NCI-H1417 treated with DMSO at 0.1 percent for 48 hours (cell line): ENCODE measurements at places on chromosomes 16 and 17.

- no peak for DNase-seq
Measured at GRCh38 chr17:15197229-15197628, 67.9 kb downstream of the PMP22 start.

GRCh38 chr16:83116274-83116892 is 489.6 kb downstream of the CDH13 start:
- no peak for DNase-seq

DNA sequence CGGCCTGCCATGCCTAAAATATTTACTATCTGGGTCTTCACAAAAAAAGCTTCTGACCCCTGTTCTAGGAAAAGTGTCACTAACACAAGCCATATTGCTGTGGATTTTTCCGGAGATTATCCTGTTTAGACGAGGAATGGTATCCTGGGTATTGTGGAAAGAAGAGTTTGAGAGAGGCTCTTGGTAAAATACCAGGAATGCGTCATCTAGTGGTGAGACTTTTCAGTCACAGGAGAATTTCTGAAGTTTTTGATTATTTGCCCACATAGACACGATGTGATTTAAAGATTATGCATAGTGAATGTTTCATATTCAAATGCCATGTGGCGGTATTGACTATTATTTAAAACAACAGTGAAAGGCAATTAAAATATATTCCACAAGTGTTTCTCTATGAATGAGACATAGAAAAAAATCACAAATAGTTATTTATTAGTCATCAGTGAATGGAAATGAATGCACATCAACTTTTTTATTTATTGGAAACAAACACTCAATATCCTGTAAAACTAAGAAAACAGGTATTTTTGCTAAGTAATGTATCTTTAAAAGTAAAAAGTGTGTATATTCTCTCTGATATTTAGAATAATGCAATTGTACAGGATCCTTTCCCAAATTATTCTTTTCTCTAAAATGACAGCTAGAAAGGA is 7.8 kb downstream of the KRT28 start:
- DNase-seq: no peak

DNA sequence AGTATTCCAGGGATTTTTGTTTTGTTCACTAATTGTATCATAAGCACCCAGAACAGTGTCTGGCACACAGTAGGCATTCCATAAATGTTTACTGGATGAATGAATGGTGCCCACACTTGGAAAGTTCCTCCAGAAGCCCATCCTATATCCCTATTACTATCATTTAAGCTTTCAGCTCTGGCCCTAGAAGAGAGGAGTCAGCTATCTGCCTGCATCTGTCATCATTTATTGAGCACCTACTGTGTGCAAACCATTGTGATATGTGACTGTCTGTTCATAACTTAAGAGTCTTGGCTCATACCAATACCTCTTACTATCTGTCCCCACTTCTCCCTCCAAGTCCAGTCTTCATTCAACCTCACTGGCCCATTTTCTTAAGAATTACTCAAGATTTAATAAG is 20.1 kb upstream of the SP6 start:
- DNase-seq: no peak

DNA sequence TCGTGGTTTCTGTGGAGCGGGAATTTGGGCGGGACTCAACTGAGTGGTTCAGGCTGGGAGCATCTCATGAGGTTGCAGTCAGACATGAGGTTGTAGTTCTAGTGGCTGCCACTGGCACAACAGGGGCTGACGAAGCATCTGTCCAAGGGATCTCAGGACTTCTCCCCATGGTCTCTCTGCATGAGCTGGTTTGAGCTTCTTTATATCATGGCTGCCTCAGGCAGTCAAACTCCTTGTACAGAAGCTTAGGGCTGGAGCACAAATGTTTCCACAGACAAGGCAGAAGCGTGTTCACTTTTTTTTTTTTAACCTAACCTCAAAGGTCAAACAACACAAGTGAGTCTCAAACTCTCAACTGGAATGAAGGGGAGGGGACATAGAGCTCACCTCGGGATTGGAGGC is 243.3 kb downstream of the MSI2 start:
- DNase-seq: no peak

GRCh38 chr17:58960068-58960467 is 146.6 kb downstream of the TRIM37 start:
- DNase-seq: no peak

DNA sequence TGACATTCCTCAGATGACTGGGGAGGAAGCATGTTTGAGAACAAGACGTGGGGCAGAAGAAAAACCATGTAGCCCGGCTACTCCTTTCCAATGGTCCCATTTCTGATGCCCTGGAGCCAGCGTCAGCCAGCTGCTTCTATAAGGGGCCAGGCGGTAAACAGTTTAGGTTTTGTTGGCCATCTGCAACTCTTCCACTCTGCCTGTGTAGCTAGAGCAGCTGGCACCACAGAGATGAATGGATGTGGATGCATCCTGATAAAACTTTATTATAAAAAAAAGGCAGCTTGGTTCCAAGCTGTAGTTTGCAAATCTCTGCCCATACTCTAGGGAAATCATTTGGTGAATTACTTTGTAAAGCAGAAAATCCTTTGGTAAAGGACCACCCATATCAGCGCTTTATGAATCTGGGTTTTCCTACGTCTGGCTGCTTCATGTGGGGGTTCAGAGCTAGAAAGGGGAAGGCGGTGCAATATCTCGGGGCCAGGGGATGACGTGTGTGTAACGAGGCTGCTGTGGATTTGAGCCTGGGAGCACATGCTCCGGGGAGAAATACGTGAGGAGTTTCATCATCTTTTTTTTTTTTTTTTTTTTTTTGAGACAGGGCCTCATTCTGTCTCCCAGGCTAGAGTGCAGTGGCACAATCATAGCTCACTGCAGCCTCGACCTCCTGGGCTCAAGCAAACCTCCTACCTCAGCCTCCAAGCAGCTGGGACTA is 3.4 kb upstream of the SRL start:
- no peak for DNase-seq

DNA sequence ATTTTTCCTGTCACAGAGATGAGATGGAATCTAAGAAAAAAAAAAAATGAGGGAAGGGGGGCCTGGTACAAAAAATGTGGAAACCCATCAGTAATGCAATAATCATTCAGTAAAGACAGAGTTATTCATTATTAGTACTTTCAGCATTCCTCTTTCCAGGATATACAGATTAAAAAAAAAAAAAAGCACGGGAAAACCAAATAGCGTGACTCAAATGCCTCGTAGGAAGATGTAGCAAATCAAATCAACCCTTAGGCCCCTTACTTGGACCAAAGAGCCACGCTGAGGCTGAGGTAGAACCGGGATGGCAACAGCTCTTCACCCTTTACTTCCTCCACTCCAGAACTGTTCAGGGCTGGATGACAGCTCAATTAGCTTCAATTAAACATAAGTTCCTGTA is 52.5 kb downstream of the SMG6 start:
- no peak for DNase-seq

DNA sequence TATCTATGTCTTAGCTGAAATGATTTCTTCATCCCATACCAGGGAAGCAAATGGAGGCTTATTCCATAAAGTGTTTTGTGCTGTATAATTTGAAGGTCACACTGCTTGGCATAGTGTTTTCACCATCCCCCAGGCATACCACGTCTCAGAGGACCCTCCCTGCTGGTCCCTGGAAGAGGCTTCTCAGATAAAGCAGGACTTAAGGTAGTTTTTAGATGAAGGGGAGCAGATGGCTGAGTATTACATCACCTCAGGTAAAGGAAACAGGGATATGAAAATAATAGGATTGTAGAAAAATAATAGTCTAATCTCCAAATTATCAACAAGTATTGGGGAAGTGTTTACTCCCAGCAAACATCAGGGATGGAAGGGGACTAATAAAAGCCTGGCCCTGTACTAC is 7.3 kb upstream of the SMG1 start:
- DNase-seq: no peak

GRCh38 chr17:10357768-10358167 is 15.0 kb downstream of the MYH13 start:
- DNase-seq: no peak

DNA sequence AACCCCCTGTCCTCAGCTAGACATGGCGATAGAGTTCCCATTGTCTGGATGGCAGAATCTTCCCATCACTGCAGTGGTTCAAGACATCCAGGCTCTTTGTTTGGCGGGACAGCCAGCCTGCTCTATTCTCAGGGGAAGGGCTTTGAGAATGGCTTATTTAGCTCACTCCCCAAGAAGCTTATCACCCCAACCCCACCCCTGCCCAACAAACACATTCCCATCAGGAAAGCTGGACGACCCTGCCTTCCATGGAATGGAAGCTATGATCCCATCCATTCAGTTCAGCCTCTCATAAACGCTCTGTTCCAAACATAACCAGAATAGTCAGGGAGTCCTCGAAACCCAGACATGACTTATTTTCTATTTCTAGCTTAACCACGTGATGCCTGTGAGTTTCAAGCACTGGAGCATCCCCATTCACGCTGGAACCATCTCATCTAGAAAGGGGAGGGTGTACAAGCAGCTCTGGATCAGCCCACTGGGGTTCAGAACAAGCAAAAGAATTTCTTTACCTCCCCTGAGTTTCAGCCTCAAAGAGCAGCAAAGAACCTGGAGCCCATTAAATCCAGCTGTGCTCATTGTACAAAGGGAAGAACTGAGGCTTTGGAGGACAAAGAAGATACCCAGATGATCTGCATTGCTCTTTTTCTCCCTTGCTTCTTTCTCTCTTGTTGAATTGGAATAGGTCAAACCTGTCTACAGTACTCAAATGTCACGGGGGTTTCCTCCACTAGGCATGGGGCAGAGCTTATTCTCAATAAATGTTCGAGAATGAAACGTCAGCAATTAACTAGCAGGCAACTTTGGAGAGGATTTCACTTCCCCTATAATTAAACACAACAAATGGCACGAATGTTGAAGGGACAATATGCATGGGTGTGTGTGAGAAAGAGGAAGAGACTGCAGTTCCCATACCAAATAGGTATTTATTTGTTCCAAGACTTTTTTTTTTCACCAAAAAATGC is 93.1 kb downstream of the XYLT1 start:
- no peak for DNase-seq

GRCh38 chr17:72411124-72411563 is 290.3 kb downstream of the SOX9 start:
- DNase-seq: no peak

- no peak for DNase-seq
Measured at GRCh38 chr16:30342751-30343490, 12.2 kb downstream of the CD2BP2 start.

DNA sequence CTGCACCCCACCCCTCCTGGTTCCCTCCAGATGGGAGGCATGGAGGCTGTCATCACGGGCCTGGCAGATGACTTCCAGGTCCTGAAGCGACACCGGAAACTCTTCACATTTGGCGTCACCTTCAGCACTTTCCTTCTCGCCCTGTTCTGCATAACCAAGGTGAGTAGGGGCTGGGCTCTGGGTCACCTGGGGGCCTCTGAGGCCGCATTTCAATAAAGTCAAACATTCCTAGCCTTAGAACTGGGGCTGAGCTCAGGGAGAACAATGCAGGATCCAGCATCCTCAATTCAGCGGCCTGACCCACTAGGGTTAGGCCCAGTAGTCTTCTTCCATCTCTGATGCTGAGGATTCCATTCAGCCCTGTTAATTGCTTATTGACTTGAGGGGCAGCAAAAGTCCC is 42.1 kb downstream of the SLC6A2 start:
- no peak for DNase-seq

DNA sequence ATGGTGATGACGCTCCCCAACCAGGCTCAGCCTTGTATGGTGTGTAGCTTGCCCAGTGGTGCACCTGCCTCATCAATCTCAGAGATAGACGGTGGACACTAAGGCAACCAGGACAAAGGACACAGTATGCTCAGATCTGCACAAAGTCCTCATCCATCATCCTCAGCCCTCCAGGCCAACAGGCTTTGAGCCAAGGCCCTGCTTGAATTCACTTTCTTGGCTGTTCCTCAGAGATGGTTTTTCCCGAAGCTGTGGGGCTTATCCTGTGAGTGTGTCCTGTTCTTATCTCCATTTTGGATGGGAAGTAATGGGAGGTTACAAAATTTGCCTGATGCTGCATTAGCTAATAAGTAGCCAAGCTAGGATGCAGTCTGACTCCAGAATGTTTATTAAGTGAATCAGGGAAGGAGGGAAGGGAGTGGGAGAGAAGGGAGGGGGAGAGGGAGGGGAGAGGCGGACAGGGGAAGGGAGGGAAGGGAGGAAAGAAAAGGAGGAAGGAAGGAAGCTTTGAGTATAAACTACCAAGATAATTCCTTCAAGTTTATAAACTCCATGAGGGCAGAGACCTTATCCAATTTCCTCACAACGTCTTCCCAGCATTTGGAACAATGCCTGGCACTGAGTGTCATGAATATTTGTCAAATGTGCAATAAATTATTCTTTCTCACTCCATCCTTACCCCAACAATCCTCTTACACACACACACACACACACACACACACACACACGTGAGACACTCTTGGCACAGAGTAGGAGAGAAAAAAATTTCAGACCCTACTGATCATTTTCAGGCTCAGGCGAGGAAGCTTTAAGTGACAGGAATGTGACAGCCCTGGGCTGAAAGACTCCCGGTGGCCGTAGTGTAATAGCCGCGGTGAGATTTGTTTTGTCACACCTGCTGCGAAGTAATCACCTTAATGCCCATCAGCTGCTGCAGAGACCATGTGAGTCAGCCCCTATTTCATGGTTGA is 84.3 kb downstream of the BMERB1 start:
- no peak for DNase-seq

GRCh38 chr17:28230011-28230410 is 89.0 kb upstream of the TMEM97 start:
- DNase-seq: no peak

DNA sequence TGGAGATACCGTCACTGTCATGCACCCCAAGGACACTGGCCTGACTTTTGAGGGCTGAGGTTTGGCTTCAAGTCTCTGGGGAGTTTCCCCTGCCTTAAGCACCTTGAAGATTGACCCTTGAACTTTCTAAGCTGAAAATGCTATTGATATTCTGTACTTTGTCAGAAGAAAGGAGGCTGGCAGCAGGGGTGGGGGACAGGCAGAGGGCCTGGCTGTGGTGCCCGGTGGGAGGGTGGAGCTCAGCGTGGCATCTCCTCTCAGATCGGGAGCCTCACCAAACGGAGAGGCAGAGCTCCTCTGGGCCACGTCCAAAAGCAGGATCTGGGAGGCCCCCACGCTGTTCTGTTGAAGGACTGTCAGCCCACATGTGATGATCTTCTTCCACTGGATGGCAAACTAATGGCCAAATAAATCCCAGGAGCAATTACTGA is 305.2 kb upstream of the IRX3 start:
- DNase-seq: no peak
